ENCODE measurements at places on chromosomes 13 and 19.

DNA sequence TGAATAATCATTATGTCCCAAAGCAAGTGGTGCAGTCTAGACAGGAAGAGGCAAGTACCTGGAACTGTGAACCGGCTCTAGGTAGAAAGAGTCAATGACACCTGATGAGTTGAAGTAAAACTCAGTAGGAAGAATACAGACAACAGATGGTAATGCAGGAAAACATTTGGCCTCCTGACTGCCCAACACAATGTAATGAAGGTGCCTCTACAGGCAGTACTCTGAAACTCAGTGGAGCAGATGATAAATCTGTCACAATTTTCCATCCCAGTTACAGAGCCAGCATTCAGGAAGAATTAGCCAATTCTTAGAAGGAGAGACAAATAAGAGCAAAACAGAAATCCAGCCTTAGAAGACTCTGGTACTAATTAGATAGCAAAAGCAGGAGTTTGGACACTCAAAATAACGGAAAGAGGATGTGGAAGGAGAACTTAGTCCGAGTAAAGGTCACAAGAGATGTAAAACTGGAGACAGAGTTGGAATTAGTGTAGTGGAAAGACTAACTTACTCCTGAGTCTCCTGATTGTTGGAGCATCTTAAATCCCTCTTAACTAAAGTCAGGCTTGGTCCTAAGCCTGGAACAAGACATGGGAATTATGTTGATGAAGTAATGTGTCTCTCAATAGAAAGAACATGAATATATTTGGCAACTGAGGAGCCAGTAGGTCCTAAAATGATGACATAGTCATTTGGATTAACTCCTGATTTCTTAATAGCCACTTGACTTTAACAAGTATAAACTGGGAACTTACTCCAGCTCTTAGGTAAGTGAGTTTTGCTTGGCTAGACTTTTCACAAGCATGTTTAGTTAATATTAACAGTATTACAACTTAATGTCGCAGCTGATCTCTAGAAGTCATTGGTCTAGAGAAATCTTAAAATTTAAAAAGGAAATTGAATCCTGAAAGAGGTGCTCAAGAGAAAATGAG lies 457.3 kb upstream of the MIR17HG start:
- no peaks in the 10 kb centered on the region for H3K27me3 ChIP-seq
- no peaks in the 10 kb centered on the region for H3K4me1 ChIP-seq
- DNase-seq, result no peak
- H3K4me3 ChIP-seq, result no peak overlapping the region
- H3K27ac ChIP-seq, result no peak overlapping the region
- no peaks in the 10 kb centered on the region for H3K36me3 ChIP-seq

DNA sequence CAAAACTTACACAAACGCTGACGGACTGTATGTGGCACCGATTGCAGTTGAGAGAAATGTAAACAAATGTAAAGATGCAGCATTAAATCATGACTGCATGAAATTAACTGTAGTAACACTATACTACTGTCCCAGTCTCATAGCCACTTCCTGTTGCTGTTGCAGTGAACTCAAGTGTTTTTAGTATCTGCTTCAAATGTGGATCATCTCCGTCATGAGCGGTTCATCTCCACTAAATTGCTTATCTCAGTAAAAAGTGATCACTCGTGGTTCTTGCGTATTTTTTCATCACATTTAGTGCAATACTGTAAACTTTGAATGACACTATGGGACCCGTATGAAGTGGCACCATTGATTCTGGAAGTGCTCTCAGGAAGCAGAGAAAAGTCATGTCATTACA lies 60.3 kb upstream of the RNF113B start:
- no peak for DNase-seq
- H3K27ac ChIP-seq, result no peak overlapping the region
- H3K36me3 ChIP-seq, result no peaks in the 10 kb centered on the region
- H3K4me1 ChIP-seq, result no peaks in the 10 kb centered on the region
- no peaks in the 10 kb centered on the region for H3K27me3 ChIP-seq

DNA sequence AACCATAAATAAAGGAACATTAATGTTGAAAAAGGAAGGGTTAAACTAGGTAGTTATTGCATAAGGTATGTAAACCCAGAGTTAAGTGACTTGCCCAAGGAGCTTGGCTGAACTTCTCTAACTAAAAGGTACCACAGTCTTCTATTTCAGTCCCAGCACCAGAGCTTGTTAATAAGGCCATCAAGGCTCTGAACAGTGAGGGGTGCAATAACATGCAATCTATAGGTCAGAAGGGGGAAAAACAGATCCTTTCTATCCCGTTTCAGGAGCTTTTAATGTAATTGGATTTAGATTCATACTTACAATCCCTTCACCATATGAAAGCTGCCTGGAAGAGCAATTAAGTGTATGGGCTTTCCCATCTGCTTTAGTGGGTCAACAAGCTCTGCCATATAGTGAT lies 441.5 kb upstream of the SPRY2 start:
- no peak overlapping the region for H3K27ac ChIP-seq
- H3K27me3 ChIP-seq, result no peaks in the 10 kb centered on the region

DNA sequence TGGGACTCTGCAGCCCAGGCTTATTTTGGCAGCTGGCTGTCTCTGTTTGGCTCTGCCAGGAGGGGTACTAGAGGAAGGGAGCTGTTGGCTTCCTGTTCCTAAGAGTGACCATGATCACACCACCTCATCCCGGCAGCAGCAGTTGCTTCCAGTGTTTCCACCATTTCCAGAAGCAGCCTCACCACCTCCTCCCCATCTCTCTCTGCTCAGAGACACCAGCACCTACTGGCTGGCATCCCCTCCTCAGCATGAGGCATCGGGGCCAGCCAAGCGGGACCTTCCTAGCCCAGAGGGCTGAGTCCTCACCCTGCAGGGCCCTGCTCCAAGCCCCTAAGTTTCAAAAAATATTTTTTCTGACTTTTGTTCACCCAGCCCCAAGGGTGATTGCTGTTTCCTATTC lies 59.0 kb downstream of the NUFIP1 start:
- no peaks in the 10 kb centered on the region for H3K36me3 ChIP-seq
- H3K27me3 ChIP-seq, result no peaks in the 10 kb centered on the region
- DNase-seq, result no peak
- H3K4me1 ChIP-seq, result no peaks in the 10 kb centered on the region
- no peak overlapping the region for H3K4me3 ChIP-seq

DNA sequence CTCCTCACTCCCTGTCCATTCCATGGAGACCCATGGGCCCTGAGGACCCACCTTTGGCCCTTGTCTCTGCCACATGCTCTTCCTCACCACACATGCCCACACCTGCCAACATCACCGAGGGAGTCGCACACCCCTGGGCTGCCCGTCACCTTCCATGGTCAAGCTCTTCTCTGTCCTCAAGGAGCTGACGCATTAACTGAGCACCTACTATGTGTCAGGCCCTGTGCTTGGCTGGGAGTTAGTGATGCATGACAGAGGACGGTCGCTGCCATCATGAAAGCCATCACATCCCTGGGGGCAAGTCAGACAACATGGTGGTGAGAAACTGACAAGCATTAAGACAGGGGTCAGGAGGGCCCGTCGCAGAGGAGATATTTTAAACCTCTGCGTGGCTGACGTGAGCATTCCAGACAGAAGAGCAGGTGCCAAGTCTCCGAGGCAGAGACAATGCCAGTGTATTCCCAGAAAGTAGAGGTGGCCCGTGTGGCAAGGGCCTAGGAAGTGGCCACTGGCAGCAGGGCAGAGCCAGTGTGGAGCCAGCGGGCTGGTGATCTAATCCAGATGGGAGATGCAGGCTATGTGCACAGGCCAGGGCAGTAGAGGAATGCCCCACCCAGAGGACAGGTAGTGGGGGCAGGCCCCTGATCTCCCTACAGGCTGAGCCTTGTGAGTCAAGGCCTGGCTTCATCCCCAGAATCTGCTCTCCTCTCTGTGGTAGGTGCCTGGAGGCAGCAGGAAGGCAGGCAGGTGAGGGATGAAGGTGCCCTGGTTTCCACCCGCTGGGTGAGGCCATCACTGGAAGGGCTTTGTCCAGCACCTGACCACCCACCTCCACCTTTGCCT lies 21.2 kb downstream of the ELAVL1 start:
- no peaks in the 10 kb centered on the region for H3K4me1 ChIP-seq
- H3K27ac ChIP-seq, result no peak overlapping the region

- H3K4me3 ChIP-seq, result no peak overlapping the region
- peaks cover 23% of the 10 kb centered on the region for H3K36me3 ChIP-seq
- H3K27ac ChIP-seq, result no peak overlapping the region
- H3K4me1 ChIP-seq, result no peaks in the 10 kb centered on the region
- H3K27me3 ChIP-seq, result no peaks in the 10 kb centered on the region
- no peak for DNase-seq
Observed at GRCh38 chr13:98843482-98843877, 91.0 kb upstream of the SLC15A1 start.

DNA sequence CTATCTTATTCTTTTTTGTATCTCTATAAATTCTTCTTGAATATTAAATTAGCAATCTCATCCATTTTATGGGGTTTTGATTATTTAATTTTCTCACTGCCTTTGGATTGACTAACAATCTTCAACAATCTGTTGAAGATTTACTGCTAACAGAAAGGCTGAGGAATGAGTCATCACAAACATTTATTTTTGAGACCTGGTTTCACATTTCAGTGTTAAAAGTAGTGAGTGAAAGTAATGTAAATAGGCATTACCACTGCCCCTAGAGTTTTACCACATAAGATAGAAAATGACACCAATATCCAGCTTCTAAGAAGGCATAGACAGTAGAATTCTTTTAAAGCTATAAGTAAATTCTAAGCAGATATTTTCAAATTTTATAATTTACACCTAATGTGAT lies 472.8 kb downstream of the OLFM4 start:
- no peak overlapping the region for H3K4me3 ChIP-seq
- H3K27me3 ChIP-seq, result no peaks in the 10 kb centered on the region
- H3K36me3 ChIP-seq, result no peaks in the 10 kb centered on the region
- H3K27ac ChIP-seq, result no peak overlapping the region
- DNase-seq, result no peak
- H3K4me1 ChIP-seq, result no peaks in the 10 kb centered on the region
